ENCODE measurements at places on chromosomes 12 and 14.

DNA sequence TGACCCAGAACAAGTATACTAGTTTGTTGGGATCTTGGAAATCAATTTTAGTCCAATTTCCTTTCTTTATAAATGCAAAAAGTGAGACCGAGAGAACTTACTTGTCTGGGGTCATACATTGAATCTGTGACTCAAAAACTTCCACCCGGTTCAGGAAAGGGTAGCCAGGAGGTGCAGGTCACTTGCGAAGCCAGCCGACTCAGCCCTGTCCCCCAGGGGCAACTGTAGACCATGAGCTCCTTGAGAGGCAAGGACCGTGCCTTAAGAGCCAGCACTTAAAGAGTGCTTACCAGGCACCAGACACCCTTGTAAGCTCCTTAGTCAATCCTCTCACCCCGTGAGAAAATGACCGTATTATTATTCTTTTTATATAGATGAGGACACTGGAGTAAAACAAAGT, 505 bp upstream of the BCDIN3D start:
- no peak for DNase-seq

GRCh38 chr14:67232066-67232465, 9.2 kb upstream of the PALS1 start:
- DNase-seq, result no peak

DNA sequence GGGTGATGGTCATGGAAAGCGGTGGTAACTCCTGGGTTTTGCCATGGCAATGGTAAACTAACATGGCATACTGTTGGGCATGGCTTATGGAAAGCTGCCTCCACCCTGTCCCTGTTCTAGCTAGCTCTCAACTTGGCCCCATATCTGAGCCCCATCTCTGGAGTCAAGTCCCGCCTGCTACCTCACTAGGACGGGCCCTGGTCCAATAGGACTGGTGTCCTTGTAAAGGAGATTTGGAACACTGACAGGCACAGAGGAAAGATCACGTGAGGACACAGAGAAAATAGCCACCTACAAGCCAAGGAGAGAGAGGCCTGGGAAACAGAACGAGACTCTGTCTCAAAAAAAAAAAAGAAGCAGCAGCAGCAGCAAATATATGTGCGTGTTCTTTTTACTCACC, 59.8 kb downstream of the RNFT2 start:
- DNase-seq, result no peak

DNA sequence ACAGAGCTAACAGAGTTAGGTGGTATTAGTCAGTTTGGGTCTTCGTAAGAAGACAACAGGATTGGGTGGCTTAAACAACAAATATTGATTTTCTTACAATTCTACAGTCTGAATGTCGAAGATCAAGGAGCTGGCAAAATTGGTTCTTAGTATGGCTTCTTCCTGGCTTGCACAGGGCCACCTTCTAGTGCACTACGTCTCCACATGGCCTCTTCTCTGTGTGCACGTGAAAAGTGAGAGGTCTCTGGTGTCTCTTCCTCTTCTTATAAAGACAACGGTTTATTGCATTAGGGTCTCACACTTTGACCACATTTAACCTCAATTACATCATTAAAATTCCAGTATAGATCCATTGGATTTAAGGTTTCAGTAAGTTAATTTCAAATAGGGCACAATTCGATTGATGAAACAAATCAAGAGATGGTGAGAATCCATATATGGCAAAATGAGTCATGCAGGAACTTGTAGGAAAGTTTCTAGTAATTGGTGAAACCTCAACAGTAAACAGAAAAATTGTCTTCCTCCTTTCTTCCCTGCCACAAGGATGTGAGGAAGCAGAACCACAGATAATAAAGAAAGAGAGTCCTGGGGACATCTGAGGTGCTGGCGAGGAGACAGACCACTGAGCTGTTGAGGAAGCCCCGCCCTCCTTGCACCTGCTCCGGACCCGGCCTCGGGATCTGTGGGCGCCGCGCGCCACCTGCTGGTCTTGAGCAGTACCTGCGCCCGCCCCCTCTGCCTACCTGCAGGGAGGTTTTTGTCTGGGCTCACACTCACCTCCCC, 846.7 kb downstream of the TMEM121 start:
- DNase-seq, result peak; percentile 88

GRCh38 chr12:72295744-72296143, 23.6 kb downstream of the TRHDE start:
- DNase-seq, result no peak

GRCh38 chr12:44428825-44429224, 447.3 kb downstream of the NELL2 start:
- DNase-seq, result no peak

DNA sequence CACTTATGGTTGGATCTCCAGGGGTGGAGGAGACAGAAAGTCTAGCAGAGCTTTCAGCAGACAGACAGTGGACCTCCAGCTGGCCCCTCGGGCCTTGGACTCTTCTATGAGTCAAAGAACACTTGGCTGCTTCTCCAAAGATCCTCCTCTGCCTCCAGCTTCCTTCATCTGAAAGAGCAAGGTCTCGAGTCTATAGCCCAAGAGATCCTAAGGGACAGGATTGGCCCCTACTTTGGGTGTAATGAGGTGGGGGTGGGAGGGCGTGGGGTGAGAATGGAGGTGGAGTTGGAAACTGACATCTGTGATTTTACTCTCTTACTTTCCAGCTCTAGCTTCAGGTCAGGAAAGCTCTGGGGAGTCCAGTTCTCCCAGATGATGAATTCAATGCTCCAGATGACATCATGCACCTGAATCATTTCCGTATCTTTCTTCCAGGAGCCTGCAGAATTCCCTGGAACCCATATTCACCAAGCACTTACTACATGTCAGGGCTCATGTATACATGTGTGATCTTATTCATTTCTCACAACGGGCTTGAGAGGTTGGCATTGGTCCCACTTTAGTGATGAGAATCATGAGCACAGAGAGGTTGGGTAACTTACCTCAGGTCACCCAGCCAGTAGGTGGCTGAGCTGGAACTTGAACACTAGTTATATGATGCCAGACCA, 10.2 kb upstream of the PGF start:
- DNase-seq, result no peak

GRCh38 chr14:54446161-54446693, 5.1 kb upstream of the CNIH1 start:
- DNase-seq, result no peak

DNA sequence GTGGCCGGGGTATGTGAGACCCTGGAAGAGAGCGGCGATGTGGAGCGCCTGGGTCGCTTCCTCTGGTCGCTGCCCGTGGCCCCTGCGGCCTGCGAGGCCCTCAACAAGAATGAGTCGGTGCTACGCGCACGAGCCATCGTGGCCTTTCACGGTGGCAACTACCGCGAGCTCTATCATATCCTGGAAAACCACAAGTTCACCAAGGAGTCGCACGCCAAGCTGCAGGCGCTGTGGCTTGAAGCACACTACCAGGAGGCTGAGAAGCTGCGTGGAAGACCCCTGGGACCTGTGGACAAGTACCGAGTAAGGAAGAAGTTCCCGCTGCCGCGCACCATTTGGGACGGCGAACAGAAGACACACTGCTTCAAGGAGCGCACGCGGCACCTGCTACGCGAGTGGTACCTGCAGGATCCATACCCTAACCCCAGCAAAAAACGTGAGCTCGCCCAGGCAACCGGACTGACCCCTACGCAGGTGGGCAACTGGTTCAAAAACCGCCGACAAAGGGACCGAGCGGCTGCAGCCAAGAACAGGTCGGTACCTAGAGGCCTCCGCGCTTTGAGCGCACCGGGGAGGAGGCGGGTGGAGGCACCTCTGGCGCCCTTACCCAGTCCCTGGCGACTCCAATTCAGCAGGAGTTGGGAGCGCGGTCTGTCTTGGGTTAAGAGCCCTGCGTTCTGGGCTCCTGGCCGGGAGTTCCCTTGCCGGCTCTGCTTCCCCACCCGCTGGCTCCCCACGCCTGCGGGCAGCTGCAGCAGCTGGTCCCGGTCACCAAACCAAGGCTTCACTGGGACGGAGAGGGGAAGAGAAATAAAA, 700 bp downstream of the SIX6 start:
- DNase-seq, result peak; percentile 8

DNA sequence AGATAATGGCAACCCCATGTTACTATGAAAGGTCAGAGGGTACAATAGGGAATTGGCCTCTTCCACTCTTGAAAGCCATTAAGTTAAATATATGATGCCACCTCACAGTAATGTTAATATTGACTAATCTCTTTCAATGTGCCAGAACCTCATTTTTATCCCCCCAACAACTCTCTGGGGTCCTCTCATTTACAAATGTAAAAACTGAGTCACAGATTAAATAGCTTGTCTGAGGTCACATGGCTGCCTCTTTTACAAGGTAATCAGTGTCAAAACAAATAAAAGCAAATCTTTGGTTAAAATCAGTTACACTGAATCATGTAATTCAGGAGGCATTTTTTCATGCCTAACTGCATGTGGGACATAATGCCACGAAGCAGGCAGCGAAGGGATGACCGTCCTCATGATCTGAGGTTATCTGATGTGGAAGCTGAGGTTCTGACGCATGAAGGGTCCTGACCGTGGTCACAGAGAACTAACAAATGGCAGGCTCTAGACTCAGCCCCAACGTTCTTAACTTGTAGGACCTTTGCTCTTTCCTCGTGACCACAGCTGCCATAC, 78.5 kb downstream of the PTPN21 start:
- no peak for DNase-seq

DNA sequence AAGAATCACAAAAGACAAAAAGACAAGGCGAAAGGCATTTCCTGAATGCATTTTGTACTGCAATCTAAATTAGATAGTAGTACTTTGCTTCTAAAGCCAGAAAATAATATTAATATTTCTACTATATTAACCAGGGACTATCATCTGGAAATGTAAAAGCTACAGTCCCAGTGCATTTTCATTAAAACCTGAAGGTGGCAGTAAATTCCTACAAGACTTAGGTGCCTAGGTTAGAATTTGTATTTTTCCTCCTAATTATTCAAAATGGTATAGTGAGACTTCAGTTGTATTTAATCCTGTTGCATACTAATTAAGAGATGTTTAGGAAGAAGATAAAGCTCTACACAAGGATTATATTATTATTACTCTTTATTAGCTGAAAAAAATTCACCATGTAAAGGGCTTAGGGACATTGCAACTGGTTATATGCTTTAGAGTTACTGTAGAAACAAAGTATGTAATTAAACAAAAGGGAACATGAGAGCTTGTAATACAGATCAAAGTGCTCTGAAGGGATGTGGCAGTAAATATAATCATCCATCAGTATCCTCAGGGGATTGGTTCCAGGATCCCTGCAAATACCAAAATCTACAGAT, 53.6 kb downstream of the BRMS1L start:
- no peak for DNase-seq

GRCh38 chr12:106897981-106898901, 57.5 kb upstream of the TMEM263 start:
- DNase-seq, result no peak

DNA sequence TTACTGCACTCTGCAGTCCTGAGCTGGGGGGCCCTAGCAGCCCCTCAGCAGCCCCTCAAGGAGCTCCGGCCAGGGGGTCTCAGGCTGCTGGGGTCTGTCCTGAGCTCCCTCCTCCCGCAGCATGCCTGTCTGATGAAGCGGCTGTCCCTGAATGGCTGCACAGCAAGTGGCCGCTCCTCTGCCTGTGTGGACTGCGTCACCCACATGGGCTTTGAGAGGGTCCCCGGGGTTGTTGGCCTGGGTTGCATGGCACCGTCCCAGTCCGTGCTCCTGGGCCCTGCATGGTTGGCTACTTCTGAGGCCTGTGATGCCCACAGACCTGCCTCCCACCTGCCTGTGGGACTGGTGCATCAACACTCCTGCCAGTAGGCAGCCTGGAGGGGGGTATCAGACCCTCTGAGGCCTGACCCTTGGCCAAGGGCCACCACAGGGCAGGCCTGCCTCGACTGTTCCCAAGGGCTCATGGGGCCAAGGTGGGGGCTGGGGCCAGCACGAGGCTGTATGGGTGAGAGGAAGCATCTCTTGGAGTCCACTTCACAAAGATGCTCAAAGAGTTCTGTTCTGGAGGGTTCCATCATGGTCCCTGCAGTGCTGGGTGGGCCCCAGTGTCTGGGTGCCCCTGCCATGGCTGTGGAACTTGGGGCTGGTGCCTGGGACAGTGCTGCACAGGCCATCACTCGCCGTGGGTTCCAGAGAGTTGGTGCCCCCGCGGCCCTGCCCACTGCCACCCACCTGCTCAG, 12.2 kb downstream of the CEP170B start:
- DNase-seq, result no peak

DNA sequence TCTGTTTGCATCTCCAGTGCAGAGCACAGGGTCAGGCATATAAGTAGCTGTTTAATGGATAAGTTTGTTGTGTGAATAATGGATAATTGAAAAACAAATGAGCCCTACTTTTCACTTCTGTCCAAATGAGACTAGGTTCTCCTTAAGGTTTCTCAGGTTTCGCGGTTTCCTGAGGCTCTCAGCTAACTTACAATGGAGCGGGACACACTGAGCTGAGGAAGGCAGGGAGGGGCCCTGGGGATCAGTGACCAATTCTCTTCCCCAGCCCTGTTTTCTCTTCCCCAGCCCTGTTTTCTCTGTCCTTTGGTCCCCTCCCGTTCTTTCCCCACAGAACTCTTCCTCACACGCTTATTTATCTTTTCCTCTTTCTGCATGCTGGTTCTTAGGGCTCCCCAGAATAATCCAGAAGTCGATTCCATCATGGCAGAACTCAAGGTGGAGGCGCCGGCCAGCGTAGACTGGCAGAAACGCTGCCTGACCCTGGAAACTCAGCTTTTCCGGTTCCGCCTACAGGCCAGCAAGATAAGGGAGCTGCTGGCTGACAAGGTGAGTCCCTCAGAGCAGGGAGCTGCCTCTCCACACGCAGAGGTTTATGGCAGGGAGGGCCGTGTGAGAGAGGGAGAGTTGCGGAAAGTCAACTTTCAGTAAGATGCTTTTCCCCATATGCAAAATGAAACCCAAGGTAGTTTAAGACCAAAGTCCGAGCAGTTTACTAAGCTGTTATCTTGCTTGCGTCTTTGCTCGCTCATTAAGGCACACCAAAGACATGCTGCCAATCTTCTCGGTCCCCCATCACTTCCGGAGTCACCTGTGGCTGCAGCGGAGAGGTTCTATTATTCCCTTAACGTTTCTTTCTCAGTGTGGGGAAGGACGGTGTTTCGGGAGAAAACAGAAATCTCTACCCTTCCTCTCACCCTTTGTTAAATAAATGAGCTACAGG, 8.6 kb downstream of the PLEKHH1 start:
- DNase-seq, result peak; percentile 31

GRCh38 chr12:2402073-2402579, 349.3 kb downstream of the CACNA1C start:
- DNase-seq, result no peak

Data from activated T-cell treated with anti-CD3 and anti-CD28 coated beads, Interleukin-2, amount 50 U/mL, for 72 hours (primary cell).